Stimulated activated CD8-positive, alpha-beta memory T cell treated with anti-CD3 and anti-CD28 coated beads, Interleukin-4, amount 100 ng/mL, for 24 hours (primary cell): ENCODE measurements at places on chromosomes 3 and 15.

DNA sequence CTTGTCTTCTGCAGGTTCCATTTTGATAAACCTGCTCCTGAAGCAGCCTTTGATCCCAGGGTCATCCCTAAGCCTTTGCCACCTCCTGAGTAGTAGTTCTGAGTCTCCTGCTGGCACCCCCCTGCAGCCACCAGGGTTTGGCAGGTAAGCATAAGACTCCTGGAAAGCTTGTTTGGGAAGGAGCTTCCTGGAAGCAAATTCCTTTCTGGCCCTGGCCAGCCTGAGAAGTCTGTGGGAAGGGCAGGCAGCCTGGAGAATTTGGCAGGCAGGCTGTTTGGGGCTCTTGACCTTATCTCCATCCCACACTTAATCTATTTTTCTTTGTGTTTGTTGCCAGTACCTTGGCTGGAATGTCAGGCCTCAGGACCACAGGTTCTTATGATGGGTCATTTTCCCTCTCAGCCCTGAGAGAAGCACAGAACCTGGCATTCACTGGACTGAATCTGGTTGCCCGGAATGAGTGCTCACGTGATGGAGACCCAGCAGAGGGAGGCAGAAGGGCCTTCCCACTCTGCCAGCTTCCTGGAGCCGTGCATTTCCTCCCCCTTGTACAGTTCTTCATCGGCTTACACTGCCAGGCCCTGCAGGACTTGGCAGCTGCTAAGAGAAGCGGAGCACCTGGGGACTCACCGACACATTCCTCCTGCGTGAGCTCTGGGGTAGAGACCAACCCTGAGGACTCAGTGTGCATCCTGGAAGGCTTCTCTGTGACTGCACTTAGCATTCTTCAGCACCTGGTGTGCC lies 13.4 kb downstream of the ATRIP start:
- DNase-seq: no peak

DNA sequence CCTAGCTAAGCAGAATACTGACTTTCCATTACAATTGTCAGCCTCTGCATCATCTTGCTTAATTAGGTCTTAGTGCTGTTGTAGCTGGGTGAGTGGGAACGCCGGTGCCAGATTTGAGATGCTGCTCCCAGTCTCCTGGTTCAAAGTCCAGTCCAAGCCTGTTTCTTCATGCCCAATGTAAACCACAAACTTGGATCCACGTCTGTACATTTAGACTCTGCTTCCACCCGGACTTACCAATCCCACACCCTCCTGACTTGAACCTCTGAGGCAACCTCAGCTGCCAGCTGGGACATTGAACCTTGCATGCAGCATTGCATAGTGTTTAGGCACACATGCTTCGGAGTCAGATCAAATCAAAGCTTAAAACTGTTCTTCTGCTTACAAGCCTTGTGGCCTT lies 43.0 kb downstream of the BCL2L10 start:
- DNase-seq: no peak

- no peak for DNase-seq
Observed at GRCh38 chr3:160771811-160772459, 15.9 kb downstream of the PPM1L start.

- DNase-seq: no peak
Observed at GRCh38 chr15:50973605-50974004, 65.1 kb downstream of the AP4E1 start.

DNA sequence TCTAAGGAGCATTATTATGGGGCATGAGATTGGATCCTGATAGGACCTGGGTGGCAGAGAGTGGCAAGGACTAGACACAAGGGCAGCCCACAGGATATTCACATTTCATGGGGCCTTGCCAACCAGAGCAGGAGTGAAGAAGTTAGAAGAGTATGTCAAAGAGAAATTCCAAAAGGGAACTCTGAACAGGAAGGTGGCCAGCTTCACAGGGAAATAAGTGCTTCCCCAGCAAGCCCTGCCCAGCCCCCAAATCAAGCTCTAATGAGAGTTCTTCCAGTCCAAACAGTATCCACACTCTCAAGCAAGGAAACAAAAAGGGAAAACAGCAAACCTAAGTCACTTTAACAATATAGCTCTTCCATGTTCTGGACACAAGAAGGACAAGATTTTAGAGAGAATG lies 130.2 kb upstream of the COL8A1 start:
- no peak for DNase-seq

GRCh38 chr15:85592148-85592547 lies 202.6 kb downstream of the KLHL25 start:
- DNase-seq: no peak

- DNase-seq: no peak
Observed at GRCh38 chr3:179473565-179473964, 22.3 kb upstream of the GNB4 start.

DNA sequence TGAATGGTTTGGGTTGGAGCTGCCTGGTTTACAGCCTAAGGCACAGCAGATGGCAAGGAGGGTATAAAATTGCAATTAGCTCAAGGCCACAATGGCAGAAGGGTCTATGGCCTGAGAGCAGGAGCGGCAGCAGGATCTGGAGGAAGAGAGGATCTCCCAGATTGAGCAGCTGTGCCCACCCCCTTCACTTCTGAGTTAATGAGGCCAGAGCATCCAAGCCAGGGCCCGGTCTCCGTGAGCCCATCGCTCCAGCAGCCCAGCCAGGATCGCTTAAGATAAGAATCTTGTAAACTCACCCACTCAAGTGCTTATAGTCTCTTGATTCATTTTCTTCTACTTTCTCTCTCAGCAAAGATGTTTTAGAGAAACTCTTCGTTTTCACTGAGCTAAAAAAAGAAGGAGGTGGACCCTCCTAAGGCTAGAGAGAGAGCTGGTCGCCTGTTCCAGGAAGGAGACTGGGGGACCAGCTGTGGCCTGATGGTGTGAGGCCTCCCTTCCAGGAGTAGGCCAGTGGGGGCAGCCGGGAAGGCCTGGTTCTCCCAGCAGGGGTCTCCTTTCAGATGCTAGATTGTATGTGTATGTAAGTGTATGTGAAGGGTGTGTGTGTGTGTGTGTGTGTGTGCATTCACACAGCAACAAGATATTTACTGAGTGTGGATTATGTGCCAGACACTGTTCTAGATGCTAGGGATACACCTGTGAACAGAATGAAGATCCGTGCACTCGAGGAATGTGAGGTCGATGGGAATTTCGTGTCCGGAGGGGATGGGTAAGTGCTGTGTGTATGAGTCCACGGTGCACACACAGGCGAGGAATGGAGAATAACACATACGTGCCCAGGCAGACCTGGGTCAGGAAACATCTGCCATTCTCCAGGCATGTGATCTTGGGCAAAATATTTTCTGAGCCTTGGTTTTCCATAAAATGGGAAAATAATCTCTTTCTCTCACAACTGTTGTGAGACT lies 18.6 kb downstream of the MAGEF1 start:
- DNase-seq: no peak

GRCh38 chr3:5214352-5214751 lies 26.8 kb downstream of the EDEM1 start:
- DNase-seq: no peak

- no peak for DNase-seq
Observed at GRCh38 chr3:54837964-54838363, 89.9 kb downstream of the LRTM1 start.

DNA sequence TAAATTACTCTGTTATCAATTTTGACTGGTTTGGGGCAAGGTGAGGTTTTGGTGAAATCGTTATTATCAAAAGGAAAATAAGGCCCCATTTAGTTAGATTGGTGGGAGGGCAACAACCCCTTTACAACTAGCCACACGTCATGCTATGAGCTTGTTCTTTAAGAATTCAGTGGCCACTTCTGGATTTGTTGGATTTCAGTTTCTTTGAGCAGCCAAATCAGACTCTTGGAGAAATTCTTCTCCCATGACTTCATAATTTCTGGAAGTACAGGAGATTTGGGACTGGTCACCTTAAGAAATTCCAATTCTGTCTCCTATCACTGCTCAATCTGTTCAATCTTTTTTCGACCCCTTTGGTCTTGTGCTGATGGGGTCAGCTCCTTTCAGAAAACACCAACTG lies 14.8 kb upstream of the WNT5A start:
- no peak for DNase-seq

GRCh38 chr3:49359623-49360022 lies 1.5 kb upstream of the GPX1 start:
- DNase-seq: no peak

DNA sequence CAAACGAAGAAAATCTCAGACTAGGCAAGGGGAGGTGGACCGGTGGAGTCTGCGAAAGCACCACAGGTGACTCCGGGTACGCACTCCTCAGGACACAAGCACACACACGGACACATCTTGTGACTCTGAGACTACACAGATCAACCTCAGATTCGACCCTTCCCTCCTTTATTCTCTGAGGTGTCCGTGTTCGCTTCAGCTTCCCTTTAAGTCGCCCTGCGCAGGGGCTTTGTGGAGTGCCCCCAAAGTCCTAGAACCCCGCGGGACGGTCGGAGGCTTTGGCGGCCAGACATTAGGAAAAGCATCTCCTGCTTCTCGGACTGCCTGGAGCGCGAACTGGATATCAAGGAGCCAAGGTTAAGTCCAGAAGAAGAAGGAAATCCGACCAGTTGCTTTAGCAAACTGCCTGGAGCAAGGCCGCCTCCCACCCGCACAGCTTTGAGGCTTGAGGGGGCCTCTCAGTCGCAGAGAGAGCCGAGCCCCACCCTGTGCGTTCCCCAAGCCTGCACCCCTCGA lies 730 bp downstream of the DGKG start:
- no peak for DNase-seq

GRCh38 chr3:72165317-72165716 lies 380.4 kb upstream of the PROK2 start:
- DNase-seq: no peak

DNA sequence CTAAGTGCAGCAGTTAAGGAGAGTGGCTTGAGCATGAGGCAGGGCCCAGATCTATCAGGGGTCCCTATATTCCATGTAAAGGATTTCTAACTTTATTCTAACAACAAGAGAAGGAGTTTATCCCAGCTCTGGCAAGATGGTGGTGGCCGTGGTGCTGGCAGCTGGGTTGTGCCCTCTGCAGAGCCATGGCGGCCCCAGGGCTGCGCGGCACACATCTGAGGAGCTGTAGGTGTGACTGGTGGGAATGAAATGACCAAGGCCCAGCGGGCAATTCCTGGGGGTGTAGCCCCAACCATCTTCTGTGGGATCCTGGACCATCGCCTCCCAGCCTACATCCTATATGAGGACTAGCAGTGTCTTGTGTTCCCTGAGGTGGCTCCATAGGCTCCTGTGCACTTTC lies 263.5 kb downstream of the CNTN4 start:
- DNase-seq: no peak

- no peak for DNase-seq
Observed at GRCh38 chr3:42665050-42665878, 11.8 kb downstream of the ZBTB47 start.

DNA sequence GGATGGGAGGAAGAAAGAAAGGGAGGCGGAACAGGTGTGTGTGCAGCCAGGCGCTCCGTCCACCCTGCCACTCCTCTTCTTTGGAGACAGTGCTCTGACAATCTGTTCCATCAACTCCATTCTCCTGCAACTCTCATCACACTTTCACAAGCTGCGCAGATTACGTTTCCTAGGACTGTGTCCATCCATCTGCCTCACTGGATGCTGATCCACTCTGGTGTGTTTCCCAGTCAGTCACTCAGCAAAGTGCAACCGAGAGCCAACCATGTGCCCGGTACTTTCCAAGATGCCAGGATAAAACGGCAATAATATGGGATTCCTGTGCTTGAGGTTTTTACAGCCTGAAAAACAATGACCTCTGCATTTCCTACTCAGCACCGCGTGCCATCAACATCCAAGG lies 59.6 kb downstream of the SLC12A8 start:
- DNase-seq: no peak

DNA sequence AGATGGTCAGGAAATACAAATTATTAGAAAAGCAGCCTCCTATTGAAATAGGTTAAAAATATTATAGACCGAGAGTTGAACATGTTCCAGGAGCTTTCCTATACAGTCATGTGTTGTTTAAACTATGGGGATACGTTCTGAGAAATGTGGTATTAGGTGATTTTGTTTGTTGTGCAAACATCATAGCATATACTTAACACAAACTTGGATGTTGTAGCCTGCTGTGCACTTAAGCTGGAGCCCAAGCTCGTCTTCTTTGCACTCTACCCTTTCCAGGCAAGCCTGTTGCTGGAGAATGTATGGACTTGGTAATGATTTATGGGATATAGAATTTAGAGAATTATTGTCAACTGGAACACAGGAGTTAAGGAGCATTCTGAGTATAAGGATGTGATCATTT lies 140.2 kb downstream of the AKAP13 start:
- no peak for DNase-seq

- no peak for DNase-seq
Observed at GRCh38 chr3:29514170-29514569, 233.3 kb downstream of the RBMS3 start.

DNA sequence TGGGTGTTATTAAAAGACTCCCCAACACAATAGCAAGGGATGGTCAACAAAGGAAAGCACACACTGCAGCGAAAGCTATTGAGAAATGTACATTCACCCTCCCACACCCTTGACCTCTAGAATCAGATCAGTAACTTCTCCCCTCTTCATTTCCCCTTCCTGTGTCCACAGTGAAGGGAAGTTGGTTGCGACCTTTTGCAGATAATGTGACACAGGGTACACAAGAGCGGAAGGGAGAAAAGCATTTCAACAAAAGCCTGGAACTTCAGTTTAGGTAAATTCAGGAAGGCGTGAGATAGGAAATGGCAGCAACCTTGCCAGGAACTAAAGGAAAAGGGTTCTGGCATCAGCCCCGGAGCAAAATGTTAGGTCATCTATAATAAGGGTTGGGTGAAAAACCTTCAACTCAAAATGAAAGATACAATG lies 899.8 kb downstream of the MCTP2 start:
- DNase-seq: no peak

DNA sequence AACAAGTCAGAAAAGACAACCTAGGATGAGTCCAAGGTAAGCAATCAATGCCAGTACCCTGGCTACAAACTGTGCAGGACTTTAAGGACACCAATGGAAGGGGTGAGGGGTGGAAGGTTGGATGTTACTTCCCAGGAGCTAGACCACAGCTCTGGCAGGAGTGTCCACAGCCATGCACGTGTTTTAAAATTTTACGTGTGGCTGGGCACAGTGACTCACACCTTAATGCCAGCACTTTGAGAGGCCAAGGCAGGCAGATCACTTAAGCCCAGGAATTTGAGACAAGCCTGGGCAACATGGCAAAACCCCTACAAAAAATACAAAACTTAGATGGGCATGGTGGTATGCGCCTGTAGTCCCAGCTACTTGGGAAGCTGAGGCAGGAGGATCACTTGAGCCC lies 14.7 kb upstream of the HDC start:
- DNase-seq: no peak

- DNase-seq: no peak
Observed at GRCh38 chr3:46881596-46882376, 4.3 kb downstream of the PTH1R start.

DNA sequence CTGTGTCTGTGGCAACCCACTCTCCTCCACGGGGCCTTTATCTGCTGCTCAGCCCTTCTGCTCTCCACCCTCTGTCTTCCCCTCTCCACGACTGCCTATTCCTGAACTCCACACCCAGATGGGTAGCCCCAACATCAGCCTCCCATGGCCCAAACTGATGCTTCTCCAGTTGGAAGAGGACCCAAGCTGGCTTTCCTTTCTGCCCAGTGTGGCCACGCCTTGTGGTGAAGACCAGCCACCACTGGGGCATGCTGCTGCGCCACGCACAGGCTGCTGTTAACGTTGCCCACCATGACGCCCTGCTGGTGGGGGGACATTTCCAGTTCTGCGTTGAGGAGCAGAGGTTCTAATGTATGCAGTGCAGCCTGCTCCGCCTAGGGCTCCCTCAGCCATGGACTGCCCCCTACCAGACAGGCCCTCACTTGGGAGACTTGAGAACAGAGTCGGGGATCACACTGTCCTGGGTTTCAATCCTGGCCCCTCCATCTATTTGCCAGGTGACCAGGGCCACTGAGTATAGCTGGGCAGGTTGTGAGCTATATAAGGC lies 26.9 kb downstream of the CFAP100 start:
- no peak for DNase-seq

- DNase-seq: no peak
Observed at GRCh38 chr3:14586611-14587010, 46.5 kb upstream of the GRIP2 start.
